ENCODE measurements at places on chromosomes 4 and X.

- no peak for DNase-seq
Observed at GRCh38 chrX:139914421-139914820, 18.4 kb downstream of the ATP11C start.

DNA sequence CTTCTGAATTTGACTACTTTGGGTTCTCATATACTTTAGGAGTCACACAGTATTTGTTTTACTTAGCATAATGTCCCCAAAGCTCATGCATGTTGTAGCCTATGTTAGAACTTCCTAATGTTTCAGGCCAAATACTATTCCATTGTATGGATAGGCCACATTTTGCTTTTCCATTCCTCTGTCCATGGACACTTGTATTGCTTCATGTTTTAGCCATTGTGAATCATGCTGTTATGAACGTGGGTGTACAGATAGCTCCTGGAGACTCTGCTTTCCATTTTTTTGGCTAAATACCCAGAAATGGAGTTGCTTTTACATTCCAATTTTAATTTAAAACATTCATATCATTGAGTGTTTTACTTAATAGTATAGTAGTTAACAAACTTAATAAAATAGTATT, 54.5 kb downstream of the HTT start:
- no peak for DNase-seq

DNA sequence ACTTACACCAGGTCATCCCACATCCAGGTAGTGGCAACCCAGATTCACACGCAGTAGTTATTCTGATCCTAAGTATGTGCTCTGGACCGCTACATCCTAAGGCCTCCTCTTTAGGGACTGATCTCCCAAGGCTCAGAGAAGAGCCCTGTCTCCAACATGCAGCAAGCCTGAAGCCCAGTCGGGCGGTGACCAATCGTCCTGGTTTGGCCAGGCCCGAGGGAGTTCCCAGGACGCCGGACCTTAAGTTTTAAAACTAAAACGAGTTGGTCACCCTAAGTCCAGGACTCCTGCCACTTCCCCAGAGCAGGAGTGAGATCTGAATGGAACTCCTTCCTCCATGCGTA, 385 bp downstream of the LYAR start:
- DNase-seq: no peak

DNA sequence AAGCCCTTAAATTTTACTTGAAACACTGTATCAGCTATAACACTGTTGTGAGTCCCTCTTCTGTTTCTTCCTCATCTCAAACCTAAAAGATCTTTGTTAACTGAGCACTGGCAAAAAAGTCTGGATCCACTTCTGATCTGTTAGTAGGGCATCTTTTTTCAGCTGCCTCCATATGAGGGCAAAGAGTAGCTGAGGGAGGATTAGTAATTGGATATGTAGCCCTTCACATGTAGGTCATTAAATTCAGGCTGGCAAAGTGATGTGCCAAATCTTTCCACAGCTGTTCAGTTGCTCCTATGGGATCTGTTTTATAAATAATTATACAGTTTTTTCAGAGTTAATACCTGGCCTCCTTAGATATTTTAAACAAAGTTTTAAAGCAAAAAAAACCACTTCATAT, 1.1 kb upstream of the TRMT10A start:
- no peak for DNase-seq

GRCh38 chr4:57023104-57023503, 44.4 kb downstream of the POLR2B start:
- no peak for DNase-seq

DNA sequence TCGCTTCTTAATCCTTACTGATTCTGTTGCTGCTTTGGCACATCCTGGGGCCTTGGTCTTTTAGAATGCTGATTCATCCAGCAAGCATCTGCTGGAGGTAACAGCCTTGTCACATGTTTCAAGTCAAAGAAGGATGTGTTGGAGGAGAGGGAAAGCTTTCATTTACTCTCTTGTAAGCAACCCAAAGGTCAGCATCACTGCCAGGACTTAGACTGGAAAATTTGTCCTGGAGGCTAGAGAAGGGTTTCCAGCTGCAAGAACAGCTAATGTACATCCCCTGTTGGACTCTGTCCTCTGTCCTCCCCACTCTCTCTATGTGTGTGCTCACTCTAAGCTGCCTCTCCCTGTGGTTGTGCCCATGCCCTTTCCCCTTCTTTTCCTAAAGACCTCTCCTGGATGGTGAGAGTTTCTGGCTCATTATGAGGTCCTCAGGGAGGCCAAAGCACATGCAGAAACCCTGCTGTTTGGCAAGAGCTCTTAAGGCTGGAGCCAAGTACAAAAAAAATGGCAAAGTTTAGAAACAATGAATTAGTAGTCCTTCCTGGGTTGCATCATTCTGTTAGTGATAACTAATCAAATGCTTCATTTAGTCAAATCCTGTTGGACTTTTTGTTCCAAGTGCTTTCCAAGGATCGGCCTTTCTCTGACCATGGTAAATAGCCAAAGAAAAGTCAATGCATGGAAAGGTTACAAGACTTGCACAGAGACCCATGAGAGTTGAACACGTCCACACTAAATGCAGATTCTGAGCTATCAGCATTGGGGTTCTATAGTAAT, 13.4 kb upstream of the SRPX start:
- no peak for DNase-seq

GRCh38 chr4:84936123-84936522, 30.4 kb downstream of the WDFY3 start:
- no peak for DNase-seq

DNA sequence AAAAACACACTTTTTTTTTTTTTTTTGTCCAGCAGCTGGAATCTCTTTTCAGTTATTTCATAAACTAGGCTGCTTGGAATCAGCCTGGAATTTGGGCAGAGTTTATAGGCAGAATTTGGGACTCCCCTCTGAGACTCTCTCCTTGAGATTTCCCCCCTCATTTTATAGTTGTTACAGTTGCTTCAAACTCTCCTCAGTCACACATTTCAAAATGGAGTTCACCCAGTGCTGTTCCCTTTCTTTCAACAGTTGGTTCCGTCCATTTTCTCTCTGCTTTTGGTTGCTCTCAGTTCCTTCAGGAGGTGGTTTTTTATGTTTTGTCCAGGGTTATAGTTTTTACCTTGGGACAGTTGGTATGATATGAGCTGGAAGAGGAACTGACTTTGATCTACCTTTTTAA, 27.5 kb downstream of the NSD2 start:
- DNase-seq: no peak

- DNase-seq: no peak
Observed at GRCh38 chr4:176721459-176721858, 71.3 kb downstream of the VEGFC start.

DNA sequence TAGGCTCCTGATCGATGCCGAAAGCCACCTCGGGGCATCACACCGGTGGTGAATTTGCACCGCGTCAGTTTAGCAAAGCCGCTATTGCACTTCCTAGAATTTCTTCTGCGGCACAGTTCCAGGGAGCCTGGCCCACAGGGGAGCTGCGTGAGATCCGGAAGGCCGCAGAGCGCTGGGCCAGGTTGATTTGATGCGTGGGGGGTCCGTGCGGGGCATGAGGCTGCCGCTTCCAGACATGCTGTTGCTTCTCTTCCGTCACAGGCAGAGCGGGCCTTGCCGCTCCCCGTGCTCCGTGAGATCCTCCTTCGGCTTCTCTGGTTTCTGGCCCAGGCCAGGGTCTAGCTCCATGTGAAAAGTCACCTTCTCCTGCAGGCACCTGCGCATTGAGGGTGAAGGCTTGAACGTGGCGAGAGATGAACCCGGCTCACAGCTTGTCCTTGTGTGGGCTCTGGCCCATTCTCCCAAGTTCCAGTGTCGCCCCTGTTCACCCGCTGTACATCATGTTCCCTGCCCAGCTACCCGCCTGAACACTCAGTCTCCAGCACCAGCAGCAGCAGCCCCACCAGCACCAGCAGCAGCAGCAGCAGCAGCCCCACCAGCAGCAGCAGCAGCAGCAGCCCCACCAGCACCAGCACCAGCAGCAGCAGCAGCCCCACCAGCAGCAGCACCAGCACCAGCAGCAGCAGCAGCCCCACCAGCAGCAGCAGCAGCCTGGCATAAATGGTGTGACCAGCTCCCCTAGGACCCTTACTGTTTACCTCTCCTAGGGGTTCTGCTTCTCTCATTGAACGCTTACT, 131.2 kb downstream of the TRIML1 start:
- no peak for DNase-seq

- DNase-seq: no peak
Observed at GRCh38 chr4:17218786-17219185, 293.1 kb downstream of the QDPR start.

GRCh38 chrX:626745-627509, 3.7 kb upstream of the SHOX start:
- DNase-seq: no peak

- DNase-seq: no peak
Observed at GRCh38 chr4:151660676-151661075, 100.1 kb downstream of the GATB start.

DNA sequence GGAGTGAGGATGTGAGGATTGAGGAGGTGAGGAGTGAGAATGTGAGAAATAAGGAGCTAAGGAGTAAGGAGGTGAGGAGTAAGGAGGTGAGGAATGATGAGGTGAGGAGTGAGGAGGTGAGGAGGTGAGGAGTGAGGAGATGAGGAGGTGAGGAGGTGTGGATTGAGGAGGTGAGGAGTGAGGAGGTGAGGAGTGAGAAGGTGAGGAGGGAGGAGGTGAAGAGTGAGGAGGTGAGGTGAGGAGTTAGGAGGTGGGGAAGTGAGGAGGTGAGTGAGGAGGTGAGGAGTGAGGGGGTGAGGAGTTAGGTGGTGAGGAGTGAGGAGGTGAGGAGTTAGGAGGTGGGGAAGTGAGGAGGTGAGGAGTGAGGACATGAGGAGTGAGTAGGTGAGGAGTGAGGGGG, 74.8 kb upstream of the MXD4 start:
- DNase-seq: no peak

- no peak for DNase-seq
Observed at GRCh38 chrX:34279866-34280560, 147.9 kb upstream of the FAM47A start.

DNA sequence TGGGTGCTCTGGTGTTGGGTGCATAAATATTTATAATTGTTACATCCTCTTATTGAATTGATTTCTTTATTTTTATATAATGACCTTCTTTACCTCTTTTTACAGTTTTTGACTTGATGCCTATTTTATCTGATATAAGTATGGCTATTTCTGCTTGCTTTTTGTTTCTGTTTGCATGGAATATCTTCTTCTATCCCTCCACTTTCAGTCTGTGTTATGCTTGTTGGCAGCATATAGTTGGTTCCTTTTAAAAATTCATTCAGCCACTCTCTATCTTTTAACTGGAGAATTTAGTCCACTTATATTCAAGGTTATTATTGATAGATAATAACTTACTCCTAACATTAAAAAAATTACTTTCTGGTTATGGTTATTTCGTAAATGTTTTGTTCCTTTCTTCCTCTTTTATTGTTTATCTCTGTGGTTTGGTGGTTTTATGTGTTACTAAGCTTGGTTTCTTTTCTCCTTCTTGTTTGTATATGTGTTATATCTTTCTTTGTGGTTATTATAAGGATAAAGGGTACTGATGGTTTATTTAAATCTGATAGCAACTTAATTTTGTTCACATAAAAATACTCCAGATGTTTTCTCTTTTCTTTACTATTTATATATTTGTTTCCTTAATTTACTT, 69.5 kb downstream of the IL15 start:
- DNase-seq: no peak

- DNase-seq: no peak
Observed at GRCh38 chr4:176614793-176615192, 177.9 kb downstream of the VEGFC start.

DNA sequence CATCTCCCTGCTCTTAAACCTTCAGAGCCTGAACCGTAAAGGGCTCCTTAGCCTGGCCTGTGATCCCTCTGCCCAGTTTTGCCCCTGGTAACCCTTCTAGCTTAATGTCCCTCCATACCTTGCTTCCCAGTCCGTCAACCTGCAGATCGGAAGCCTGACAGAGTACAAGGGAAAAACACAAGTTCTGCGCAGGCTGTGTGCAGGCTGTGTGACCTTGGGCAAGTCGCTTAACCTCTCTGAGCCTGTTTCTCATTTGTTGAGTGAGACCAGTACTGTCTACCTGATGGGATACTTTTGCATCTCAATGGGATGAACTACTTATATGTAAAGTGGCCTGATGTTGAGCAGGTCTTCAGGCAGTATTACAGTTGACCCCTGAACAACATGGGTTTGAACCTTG, 1.7 kb downstream of the NSDHL start:
- no peak for DNase-seq

DNA sequence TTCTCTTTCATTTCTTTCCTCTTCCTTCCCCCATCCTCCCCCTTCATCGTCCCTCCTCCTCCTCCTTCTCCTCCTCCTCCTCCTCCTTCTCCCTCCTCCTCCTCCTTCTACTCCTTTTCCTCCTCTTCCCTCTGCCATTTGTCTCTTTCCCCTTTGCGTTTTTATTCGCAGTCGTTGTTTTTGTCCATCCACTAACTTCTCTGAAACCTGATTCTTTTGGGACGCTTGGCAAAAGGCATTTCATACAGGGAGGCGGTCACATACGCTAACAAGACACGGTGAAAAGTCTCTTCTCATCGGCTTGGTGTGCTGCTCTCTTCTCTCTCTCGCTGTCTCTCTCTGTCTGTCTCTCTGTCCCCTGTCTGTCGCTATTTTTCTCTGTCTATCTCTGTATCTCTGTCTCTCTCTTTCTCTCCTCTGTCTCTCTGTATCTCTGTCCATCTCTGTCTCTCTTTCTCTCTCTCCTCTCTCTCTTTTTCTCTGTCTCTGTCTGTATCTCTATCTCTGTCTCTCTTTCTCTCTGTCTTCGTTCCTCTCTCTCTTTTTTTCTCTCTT, 5.4 kb upstream of the SHOX start:
- no peak for DNase-seq

DNA sequence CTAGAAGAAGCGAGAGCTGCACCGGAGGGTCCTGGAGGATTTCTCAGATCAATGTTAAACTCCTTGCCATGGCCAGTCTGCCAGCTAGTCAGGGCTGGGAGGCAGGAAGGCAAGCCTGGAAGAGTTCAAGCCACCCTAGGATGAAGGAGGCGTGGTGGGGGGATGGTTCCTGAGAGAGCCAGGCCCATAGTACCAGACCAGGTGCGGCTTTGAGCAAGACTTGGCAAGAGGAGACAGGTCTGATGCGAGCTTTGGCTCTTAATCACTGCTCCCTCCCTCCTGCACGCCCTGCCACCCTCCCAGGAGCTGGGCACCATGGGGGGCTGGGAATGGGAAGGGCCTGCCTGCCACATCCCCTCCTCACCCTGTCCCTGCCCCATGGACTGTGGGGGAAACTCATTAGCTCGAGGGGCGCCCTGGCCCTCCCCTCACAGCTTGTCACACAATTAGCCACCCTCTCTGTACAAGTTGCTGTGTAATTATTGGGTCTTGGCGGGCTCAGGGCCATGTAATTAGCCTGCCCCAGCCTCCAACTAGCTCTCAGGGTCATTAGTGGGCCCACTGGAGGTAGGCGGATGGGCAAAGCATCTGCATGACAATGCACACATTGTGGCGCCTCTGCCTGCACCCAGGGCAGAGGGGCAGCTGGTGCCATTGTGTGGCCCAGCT, 50.3 kb downstream of the EFNB1 start:
- DNase-seq: no peak

GRCh38 chrX:142742581-142742980, 283.1 kb upstream of the SPANXN4 start:
- DNase-seq: no peak
